ENCODE measurements at places on chromosomes 5 and 9.

GRCh38 chr5:160284291-160284873 lies 28.0 kb downstream of the CCNJL start:
- no peak for DNase-seq

- DNase-seq, result no peak
Measured at GRCh38 chr9:127079446-127080140, 42.8 kb downstream of the ANGPTL2 start.

DNA sequence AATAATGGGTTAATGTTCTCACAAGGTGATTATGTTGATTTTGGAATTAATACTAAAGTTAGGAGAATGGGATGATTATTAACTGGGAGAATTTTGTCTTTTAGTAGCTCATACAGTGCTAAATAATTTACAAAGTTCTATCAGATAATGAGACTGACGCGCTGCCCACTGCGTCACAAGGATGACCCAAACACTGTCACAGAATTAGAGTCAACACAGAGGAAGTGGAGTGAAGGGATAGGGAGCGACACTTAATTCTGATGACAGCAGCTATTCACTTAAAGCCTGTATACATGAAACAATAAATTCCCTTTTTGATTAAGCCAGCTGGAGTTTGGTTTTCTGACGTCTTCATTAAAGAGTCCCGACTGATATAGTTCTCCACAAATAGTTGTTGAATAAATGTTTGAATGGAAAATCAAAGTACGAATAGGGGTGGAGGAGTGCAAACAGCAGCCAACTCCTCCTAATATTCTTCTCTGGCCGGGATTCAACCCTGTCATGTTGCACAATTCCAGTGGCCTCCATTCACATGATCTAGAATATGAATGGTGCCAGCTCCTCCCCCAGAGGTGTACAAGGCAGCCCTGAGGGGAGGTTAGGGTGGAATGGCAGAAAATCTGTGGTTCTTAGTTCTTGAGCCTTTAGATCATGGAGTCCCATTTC lies 140.3 kb downstream of the PCSK1 start:
- no peak for DNase-seq

DNA sequence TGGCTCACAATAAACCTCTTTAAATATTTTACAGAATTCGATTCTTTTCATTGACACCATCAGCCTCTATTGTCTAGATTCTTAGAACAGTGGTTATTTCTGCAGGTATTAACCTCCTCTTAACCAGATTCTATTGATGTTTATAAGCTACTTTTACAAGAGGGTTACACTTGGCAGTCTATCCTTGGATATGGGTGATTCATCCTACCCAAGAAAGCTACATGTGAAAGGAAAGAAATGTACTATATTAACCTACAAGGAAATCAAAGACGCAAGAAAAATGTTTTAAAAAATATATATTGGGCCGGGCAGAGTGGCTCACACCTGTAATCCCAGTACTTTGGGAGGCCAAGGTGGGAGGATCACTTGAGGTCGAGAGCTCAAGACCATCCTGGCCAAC lies 16.7 kb downstream of the SLC25A25 start:
- DNase-seq, result no peak

DNA sequence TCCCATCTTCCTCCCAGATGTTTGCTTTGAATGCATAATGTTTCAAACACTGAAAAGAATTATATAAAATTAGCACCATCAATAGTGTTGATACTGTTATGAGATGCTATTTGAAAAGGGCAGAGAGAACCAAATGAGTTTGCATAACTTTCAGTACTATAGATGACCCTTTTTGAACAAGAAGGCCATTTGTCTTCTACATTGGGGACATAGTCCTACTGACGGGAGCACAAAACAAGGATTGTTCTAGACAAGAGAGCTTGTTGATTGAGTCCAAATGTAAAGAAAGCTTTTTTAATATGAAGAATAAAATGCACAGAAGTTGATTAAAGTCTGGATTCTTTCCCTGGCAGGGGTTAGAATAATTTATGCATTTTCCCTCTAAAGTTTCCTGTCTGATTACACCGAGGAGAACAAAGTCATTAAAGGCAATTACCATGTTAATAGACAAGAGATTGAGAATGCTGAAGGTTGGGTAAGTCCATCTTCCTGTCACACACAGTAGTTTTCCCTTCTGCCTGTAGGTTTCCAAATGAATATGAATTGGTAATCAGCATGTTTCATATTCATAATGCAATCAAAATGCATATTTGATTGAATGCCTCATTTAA lies 32.8 kb upstream of the ADCY2 start:
- no peak for DNase-seq

DNA sequence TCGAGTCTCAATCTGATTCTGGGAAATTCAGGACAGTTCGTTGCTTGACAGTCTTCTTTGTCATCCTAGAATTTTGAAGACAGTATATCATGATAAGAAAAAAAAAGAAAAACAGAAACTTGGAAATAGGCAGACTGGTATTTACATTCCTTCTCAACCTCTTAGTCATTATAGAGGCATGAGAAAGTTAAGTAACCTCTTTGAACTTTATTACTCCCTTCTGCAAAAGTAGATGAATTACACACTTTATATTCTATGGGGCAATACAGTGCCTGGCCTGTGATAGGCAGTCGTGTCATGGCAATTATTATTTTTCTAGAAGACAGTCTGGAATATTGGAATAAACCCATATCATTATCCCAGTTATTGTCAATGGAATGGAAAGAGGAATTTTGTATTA lies 828.9 kb downstream of the TLR4 start:
- no peak for DNase-seq

GRCh38 chr5:72854419-72854818 lies 38.0 kb downstream of the TNPO1 start:
- no peak for DNase-seq

- no peak for DNase-seq
Measured at GRCh38 chr5:173069671-173070070, 13.5 kb downstream of the CREBRF start.

DNA sequence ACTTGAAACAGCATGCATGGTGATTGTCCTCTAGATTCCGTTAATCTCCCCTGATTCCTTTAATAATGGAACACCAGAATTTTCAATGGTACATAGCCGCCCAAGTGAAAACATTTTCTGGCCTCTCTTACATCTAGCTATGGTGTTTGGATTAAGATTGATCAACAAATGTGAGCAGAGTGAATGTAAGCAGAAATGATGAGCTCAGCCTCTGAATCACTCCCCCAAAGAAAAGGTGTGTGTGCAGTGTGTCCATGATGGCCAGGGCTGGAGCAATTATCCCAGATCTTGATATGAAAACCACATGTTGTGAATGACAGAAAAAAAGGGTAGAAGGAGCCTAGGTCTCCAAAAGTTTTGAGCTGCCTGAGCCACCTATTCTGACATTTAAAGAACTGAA lies 55.3 kb downstream of the OR2K2 start:
- no peak for DNase-seq

GRCh38 chr5:157115012-157115411 lies 6.2 kb upstream of the HAVCR2 start:
- no peak for DNase-seq

DNA sequence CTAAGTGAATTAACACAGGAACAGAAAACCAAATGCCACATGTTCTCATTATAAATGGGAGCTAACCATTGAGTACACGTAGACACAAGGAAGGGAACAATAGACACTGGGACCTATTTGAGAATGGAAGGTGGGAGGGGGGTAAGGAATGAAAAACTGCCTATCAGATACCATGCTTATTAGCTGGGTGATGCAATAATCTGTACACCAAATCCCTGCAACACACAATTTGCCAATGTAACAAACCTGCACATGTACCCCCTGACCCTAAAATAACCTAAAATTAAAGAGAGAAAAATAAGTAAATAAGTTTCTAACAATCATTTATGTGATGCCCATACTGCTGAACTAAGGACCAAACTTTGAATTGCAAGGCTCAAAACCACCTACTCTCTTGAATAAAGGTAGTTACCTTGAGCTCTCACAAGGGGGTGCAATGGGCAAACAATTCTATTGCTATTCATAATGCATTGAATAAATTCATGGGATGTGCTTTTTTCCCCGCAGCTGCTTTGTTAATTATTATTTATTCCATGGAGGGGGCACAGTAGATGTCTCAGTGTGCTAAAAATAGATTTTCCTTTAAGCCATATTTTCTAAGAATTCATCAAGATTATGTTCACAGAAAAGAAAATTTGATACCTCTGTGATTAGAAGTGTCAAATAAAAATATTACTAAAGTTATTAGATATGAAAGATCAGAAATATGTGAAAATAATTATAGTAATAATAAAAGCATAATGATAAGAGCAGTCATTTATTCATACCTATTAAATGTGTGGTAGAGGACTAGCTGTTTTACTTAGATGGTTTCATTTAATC lies 76.2 kb upstream of the PTPN3 start:
- DNase-seq, result no peak

DNA sequence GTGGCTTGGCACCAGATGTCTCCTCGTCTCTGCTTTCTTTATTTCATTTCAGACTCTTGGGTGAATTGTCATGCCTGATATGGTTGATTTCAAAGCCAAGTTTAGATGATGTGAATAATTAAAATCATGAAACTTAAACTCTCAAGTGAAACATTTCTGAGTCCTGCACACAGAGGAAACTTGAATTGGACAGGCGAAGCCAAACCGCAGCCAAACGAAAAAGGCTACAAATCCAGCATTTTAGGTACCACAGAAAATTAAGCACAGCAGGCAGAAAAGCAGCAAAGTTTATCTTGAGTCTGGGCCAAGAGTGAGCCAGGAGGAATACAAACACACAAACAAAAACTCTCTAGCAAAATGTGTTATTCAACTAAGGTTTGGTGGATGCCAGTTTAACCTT lies 659.8 kb upstream of the KLF4 start:
- no peak for DNase-seq

- no peak for DNase-seq
Measured at GRCh38 chr9:99079542-99079941, 25.4 kb upstream of the TGFBR1 start.

DNA sequence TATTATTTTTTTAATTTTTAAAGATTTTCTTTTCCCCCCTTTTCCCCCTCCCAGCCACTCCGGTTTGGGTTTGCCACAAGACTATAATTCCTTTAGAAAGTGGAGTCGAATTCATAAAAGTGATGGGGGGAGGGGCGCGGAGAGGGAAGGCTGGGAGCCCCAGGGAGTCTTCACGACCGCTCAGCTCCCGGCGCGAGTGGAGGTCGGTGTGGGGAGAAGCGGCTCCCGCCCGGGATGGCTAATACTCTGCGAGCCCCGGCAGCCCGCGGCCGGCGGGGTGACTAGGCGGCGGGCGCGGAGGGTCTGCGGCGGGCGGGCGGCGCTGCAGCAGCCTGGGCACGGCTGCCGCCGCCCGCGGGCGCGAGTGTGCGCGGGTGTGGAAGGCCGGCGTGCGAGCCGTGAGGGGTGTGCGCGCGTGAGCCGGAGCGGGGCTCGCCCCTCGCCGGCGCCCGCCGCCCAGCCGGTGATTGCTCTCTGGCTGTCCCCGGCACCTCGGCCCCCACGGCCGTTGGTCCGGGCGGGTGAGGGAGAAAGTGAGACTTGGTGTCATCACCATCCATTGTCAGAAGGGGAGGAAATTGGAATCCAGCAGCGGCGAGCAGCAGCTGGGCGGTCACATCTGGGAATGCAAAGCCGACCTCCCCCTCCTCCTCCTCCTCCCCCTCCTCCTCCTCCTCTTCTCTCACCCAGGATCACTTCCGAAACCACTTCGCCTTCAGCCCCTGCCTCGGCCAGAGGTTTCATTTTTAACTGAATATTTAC lies at the start of gene PARP8:
Gene PARP8, plus strand, starts transcription at position 377 of the 762 bp plus-strand sequence. CDS start 459 bp downstream, outside the sequence.
- peak; percentile 54 for DNase-seq

- DNase-seq, result no peak
Measured at GRCh38 chr9:99135456-99135855, 30.5 kb downstream of the TGFBR1 start.

- no peak for DNase-seq
Measured at GRCh38 chr5:50447228-50447627, 6.1 kb upstream of the EMB start.

GRCh38 chr5:178425621-178426068 lies 164.5 kb downstream of the COL23A1 start:
- no peak for DNase-seq

DNA sequence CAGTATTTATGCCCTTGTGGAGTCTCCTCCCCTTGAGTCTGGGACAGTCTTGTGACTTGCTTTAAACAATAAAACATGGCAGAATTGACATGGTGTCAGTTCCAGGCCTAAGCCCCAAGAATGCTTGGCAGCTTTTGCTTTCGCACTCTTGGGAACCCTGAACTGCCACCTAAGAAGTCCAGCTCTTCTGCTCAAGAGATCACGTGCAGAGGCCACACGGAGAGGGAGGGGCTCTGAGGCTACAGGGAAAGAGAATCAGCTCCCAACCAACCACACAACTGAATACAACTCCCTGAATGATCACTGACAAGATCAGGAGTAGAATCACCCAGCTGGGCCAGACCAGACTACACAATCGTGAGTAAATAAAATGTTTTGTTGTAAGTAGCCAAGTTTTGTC lies 97.6 kb downstream of the MED27 start:
- no peak for DNase-seq

- DNase-seq, result no peak
Measured at GRCh38 chr5:105501315-105501714, 1938.7 kb upstream of the NUDT12 start.

GRCh38 chr5:73861313-73861988 lies 235.5 kb downstream of the ARHGEF28 start:
- no peak for DNase-seq

DNA sequence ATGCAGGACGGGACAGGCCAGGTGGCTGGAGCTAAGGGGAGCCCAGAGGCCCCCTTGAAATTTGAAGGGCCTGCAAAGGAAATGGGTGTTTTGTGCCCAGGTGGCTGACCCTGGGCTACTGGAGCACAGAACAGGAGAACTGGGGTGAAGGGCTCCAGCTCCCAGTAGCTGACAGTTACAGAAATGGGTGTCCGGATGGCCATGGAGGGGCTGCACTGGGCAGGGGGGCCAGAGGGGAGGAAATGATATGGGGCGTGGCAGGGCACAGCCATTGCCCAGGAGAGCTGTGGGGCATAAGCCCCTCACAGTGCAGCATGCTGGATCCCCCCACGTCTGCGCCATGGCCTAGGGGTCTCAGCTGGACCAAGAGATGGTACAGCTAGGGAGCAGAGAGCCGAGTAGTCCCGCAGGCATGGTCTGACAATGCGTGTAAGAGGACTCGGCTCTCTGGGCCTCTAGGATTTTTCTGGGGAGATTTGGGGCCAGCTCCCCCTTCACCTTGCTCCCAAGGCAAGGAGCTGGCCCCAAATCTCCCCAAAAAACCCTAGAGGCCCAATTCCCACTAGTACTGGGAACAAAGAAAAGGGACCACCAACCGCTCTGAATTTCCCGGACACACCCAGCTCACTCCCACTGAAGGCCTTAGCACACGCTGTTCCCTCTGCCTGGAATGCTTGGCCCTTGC lies 7.9 kb upstream of the CARD19 start:
- no peak for DNase-seq
